ENCODE measurements at places on chromosomes 4 and X. TPM values are rescaled to one million over a fixed set of nuclear protein-coding genes. Genes with fewer than 3 reads are reported as not detected.

Gene CLDN2
- not detected for total RNA-seq

Gene NAP1L5
- total RNA-seq = 2.9 TPM

Gene PPP4R3C
- total RNA-seq = not detected

Gene EDA2R
- total RNA-seq = 8.1 TPM

Gene ERVMER34-1
- not detected for total RNA-seq

Gene NSG1
- total RNA-seq = 0.10 TPM

Gene MGAT4D
- total RNA-seq = not detected

Gene RAB39B
- 6.5 TPM for total RNA-seq

Gene RHOH
- 65.7 TPM for total RNA-seq

Gene MAD2L1
- total RNA-seq = 61.6 TPM

Gene NOX1
- total RNA-seq = not detected

Measured in GM12878 (cell line).